ENCODE measurements at places on chromosomes 11 and 22. TPM values are rescaled to one million over a fixed set of nuclear protein-coding genes. Genes with fewer than 3 reads are reported as not detected.

Gene PGA5
- not detected for total RNA-seq

Gene PHLDB1
- total RNA-seq = 101 TPM

Gene MS4A3
- total RNA-seq = not detected

Gene GLYATL1
- total RNA-seq = not detected

Gene PSMC3
- 665 TPM for total RNA-seq

DNA sequence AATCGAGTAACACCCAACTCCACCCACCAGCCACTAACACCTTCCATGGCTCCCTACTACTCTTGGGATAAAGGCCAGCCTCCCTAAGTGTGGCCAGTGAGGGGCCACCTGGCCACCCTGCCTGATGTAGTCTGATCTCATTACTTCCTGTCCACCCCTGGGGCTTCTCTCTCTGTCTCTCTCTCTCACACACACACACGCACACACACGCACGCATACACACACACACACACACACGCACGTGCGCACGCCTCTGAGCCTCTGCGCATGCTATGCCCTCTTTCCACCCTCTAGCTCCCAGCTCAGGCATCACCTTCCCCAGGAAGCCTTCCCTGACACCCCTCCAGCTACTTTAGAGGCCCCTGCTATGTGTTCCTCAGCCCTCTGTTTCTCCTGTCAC lies 3.9 kb downstream of the MFNG start:
- DNase-seq = no peak

Data from A172 (cell line).